Stimulated activated CD8-positive, alpha-beta memory T cell treated with anti-CD3 and anti-CD28 coated beads, Interleukin-12 subunit alpha, Interleukin-12 subunit beta, amount 100 ng/mL, for 4 hours (primary cell): ENCODE measurements at places on chromosomes 6 and 20.

DNA sequence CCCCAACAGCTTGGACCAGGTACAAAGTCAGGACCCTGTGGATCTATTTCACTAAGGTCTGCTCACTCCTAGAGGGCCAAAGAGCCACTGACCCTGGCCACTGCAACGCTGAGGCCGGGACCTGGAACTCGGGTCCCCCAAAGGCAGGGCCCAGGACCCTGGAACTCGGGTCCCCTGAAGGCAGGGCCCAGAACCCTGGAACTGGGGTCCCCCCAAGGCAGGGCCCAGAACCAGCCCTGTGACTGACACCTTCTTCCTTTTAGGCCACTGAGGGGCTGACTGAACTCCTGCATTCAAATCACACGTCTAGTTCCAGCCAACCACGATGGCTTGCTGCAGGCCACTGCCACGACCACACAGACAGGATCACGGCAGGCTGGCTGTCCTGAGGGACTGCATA, 9.4 kb downstream of the TCFL5 start:
- DNase-seq, result no peak

DNA sequence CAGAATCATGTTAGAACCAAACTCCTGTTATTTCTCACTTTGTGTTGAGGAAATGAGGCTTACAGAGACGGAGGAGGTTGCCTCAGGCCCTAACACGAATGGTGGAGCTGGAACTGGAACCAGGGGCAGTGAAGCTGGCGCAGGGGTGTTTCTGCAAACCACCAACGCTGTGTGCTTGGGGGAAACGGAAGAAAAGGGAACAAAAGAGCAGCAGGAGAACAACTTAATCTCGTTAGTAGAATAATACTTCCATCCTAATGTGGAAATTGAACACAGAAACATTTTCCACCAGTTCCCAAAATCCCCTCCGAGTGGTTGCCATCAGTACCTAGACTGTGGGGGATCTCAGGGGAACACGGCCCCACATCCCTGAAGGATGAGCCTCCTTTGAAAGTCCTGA, 103.4 kb upstream of the FRMD1 start:
- DNase-seq, result no peak

GRCh38 chr20:52859156-52859876, 112.8 kb upstream of the TSHZ2 start:
- DNase-seq, result no peak

DNA sequence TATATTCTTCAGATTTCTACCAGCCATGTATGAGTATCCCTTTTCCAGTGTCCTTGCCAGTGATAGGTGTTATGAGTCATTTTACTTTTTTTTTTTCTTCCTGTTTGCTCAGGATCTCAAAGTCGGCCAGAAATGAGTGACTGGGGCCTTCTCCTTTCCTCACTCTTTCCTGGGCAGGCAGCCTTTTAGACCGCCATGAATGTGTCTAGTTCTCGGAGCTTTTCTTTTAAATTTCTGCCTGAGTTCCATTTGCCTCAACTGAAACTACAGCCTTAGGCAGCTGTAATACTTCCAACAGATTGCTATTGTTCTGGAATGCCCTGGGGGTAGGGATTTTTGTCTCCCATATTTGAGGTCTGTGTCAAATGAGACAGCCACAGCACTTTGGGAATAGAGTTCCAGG, 83.7 kb downstream of the STXBP5 start:
- DNase-seq, result no peak

DNA sequence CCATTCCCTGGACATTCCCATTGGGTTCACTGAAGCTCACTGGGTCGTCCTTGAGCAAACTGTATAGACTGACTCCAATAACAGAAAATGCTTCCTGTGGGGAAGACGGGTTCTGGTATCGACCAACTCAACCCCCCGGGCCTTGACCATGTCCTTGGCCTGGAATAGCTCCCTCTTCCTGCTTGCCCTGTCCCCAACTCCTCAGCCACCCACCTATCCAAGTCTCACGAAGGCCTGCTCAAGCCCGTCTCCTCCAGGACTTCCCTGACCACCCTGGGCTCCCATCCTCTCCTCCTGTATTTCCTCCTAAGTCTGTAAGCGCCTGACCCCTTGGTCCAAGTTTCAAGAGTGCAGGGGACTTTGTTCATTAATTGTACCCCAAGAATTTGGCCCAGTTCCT, 2.8 kb upstream of the HMGA1 start:
- DNase-seq, result no peak

DNA sequence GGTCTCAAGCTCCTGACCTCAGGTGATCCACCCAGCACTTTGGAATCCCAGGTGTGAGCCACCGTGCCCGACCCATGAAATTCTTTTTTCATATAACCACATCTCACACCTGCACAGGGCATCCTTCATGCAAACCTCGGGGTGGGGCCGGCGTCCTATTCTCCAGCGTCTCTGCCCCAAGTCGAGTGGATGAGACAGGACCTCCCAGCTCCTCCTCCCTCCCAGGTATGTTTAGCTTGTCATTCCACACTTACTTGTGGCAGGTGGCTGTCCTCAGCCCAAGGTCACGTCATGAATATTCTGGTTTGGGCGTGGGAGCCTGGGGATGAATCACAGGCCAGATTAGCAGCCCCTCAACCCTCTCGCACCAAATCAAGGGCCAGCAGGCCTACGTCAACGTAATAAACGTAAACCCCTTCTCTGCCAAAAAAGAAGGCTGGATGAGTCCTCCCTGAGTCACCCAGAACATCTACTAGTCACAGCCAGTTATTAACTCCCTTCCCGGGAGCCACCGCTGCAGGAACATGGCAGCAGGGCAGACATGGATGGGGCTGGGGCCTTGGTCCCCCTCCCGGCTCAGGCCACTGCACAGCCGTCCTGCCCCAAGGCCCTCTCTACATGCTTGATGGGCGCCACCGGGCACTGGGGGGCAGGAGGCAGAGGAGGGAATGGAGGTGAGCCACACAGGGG, 91.7 kb downstream of the YTHDF1 start:
- no peak for DNase-seq

DNA sequence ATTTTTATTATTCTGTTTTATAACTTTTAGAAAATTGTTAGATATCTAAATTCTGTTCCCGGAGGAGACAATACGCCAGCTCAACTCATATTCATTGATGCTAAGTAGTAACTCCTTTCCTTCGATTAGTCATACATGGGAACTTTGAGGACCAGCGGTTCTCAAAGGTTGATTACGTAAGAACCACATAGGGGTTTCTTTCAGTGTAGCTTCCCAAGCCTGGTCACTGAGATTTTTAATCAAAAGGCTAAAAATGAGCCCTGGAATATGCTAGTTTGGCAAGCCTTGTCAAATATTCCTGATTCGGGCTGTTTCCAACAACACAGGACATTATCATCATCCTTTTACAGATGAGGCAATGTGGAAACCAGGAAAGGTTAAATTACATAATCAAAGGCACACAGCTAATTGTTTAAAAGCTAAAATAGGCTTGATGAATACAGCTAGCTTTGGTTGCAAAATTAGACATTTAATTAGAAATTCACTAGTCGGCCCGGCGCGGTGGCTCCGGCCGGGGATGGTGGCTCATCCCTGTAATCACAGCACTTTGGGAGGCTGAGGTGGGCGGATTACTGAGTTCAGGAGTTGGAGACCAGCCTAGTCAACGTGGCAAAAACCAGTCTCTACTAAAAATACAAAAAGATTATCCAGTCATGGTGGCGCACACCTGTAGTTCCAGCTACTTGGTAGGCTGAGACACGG, 14.6 kb upstream of the MEI4 start:
- DNase-seq, result no peak
